ENCODE measurements at places on chromosomes 12 and 14.

GRCh38 chr12:95195122-95195521 lies 22.1 kb downstream of the FGD6 start:
- DNase-seq: peak; percentile 51

DNA sequence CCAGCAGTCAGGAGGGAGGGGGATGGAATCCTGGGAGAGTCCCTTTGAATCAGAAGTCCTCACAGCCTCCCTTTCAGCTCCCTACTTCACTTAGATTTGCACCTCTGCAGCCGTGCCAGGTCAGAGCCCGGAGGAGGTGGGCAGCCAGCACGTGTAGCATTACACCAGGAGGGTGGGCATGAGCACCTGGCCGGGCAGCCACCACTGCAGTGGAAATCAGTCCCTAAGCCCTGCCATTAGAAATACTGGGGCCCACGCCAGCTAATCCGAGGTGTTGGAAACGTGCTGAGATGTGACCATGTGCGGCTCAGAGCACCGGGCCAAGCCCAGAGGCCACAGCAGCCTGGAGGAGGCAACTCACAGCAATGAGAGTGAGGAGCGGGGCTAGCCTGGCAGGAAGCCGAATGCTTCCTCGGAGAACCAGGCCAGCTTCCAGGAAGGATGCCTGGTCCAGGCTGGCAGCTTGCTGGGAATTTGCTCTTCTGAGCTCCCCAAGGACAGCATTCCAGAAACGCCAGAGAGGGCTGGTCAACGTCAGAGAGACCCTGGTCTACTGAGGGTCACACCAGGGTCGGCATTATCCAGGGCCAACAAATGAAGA lies 9.4 kb upstream of the CACNA2D4 start:
- DNase-seq: no peak

- DNase-seq: no peak
These were observed 21.3 kb upstream of the BCAT1 start for GRCh38 chr12:24970177-24970576.

DNA sequence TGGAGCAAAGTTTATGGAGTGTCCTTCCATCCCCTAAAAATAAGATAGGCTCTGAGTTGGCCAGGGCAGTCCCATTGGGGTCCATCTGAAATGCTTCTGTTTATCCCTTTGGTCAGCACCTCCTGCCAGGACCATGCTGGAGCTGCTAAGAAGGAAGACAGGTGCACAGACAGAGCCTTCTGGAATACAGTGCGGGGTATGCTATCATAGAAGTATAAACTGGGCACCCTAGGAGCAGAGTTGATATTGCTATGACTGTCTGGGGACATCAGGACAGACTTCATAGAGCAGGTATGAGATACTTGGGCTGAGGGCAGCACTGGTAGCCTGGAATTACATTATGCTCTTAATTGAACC lies 170.4 kb upstream of the HIF1A start:
- DNase-seq: no peak

- DNase-seq: no peak
These were observed 11.2 kb upstream of the PNMA1 start for GRCh38 chr14:73725116-73726024.

DNA sequence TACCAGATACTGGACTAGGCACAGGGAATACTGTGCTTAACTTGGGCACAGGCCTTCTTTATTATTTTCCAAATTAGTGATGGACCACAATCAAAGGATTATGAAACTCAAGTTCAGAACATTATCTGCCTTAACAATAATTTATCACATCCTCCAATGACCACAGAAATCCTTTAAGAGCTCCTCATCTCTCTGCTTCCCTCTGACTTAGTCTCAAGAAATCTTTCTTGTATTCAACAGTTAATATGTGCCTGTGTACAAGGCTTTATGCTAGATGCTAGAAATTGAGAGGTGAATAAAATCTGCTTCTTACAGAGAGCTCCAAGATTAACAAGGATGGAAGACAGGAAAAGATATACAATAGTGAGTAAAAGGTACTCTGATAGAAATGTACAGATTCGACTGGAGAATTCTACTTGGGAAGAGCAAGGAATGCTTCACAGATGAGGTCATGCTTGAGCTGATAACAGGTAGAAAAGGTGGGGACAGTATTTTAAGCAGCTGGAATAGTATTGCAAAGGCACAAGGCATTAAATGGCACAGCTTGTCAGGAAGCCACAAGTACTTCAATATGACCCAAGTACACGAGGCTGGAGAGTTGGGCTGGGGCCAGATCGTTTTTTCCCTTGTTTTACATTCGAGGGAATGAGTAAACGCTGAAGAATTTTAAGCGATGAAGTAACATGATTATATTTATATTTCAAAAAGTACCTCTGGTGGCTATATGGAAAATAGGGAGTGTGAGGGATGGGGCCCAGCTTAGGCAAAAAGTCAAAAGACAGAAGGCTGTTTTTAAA lies 55.1 kb upstream of the ARID2 start:
- DNase-seq: peak; percentile 70

GRCh38 chr14:94393474-94393873 lies 5.1 kb upstream of the SERPINA1 start:
- DNase-seq: no peak

DNA sequence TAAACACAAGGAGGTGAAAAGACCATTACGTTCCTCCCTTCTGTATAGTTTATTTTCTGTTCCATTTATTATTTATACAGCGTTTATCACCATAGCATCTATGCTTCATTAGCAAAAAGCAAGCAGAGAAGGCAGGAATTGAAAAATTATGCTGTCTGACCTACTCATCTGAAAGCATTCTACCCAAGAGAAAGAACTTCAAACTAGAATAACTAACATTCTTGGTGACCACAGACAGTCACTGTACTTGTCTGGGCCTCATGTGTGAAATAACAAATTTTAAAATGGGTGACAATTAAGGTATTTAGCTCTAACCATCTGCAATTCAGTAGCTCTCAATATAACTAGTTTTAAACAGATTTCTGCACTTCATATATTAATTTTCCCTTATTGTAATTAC lies 29.3 kb upstream of the PDE3A start:
- DNase-seq: no peak

DNA sequence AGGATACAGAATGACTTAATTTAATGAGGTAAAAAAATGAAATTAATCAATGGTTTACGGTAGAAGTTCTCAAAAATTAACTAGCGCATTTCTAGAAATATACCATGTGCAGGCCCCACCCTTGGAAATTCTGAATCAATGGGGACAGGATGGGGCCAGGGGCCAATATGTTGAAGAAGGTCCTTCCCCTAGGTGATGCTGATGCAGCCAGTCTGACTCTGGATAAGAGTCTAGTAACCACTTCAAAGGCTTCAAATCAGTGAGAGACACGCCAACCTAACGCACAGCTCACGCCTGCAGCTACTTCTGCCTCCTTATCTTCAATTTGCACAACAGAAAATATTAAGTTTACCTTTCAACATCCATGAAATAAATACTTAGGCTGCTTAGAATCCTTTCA lies 14.9 kb downstream of the GIT2 start:
- no peak for DNase-seq

DNA sequence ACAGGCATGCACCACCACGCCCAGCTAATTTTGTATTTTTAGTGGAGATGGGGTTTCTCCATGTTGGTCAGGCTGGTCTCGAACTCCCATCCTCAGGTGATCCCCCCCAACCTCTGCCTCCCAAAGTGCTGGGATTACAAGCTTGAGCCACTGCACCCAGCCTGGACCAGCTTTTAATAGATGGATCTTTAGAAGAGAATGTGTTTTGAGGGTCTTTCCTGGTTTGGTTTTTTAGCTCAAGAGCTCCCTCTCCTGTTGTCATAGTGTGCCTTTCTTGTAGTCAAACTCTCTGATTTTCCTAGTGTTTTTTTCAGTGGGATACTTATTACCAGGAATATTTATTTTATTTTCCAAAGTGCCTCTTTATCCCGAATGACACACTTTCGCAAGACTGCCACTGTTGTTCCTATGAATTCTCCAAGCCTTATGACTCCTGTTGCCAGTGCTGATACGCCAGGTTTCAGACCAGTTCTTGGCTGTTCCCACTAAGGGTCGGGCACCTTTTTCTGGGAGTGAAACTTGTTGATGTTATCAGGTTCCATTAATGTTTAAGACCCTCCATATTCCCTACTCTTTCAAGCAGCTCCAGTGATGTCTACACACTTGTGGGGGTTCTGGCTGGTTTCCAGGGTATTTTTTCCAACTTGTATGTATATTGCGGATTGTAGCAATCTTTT lies 31.5 kb upstream of the LIMA1 start:
- DNase-seq: peak; percentile 32

DNA sequence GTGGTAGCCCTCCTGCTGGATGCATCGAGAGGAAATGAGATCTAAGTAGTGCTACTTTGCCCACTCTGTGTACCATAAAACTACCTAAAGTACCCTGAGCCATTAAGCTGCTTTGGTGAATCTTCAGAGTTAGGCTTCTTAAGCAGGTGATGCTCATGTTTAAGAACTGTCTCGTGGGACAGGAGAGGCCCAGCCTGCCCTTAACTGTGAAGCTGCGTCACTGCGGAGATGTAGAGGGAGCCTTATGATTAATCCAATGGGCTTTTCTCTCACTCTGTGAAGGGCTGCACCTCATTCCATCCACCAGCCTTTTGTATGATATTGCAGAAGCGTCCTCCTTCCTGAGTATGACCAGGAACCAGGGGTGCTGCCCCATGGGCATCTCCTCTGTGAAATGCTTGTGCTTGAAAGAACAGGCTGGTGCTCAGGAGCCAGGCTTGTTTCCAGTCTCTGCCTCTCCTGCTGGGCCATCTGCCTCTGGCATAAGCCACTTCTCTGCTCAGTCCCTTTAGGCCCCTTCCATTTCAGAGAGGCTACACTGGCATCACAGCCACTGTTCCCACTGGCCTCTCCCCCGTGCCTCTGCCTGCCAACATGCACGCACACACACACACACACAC lies 6.8 kb upstream of the CCDC177 start:
- DNase-seq: no peak

GRCh38 chr14:72169521-72169920 lies 237.3 kb downstream of the RGS6 start:
- no peak for DNase-seq

GRCh38 chr12:125434936-125435443 lies 369.8 kb downstream of the AACS start:
- no peak for DNase-seq

- DNase-seq: no peak
These were observed 93.0 kb downstream of the GTF2A1 start for GRCh38 chr14:81127785-81128184.

DNA sequence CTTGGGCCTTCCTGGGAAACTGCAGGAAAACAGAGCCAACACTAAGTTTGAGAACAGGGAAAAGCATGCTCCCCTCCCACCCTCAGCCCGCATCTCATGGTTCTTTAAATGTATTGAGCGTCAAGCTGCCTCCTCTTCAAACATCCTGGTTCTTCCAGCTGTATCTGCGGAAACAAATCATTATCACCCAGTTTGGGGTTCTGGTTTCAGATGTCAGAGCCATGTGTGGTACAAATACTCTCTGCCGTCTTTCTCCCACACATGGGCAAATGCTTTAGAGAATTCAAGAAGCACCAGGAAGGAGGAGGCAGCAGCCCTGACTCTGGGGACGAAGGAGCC lies 29.1 kb downstream of the JDP2 start:
- no peak for DNase-seq

DNA sequence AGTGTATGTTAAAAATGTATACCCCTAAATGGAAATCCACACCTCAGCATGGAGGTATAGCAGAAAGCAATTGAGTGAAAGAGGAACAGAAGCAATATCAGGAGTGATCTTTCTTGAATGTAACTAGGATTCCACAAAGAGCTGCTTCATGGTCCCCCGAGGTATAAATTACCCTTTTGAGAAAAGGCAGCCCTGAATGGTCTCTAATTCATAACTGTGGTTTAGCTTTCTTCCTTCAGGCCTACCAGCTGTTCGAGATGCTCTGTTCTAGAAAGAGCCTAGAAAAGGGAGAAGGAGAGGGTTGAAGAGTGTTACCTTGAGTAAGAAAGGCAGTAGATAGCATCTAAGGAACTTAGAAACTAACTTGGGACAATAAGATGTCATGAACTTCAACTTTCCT lies 42.9 kb upstream of the CSRNP2 start:
- no peak for DNase-seq

- DNase-seq: no peak
These were observed 65.2 kb downstream of the SLC25A47 start for GRCh38 chr14:100388103-100389054.

GRCh38 chr14:105448706-105449111 lies 25.9 kb upstream of the CRIP2 start:
- no peak for DNase-seq

- no peak for DNase-seq
These were observed 505 bp downstream of the BCL2L2 start for GRCh38 chr14:23307146-23307530.

GRCh38 chr14:99703381-99703780 lies 19.3 kb downstream of the CYP46A1 start:
- no peak for DNase-seq

DNA sequence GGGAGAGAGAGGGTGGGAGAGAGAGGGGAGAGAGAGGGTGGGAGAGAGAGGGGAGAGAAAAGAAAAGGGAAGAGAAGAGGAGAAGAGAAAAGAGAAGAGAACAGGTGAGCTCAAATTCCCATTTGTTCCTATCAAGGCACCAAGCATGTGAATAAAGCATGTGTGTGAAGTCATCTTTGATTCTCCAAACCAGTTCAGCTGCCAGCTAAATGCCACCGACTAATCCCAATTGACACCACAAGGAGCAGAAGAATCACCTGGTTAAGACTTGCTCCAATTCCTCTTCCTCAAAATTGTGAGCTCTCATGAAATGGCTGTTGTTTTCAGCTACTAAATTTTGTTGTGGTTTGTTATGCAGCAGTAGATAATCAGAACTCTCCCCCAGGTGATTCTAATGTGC lies 188.9 kb downstream of the TMX1 start:
- no peak for DNase-seq

DNA sequence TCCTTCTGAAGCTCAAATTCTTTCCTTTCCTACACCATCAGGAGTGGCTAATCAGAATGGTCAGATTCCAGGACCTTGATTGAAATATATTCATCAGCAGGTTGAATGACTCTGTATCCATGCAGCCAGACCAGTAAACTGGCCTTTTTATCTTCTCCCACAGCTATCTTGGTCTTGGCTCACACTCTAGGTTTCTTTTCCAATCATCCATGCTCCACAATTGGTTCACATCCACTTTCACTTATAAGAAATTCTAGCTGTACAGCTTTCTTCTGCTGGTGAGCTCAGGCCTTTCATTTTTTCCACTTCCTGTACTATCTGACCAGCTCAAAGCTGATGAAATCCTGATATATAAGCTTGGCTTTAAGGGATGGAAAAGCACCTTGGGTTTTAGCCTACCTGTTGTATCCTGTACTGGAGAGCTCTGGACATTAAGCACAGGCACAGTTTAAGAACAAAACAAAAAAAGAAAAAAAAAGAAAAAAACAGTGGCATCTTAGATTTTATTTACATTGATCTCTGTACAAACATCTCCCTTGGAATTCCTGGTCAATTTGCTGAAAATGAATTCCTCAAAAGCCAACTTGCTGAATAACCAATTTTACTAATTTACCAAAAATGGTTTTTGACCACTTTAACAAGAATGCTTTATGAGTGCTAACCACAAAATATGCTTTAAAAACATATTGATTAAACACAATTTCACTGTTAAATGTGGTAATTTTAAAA lies 91.6 kb upstream of the PAWR start:
- no peak for DNase-seq

- DNase-seq: no peak
These were observed 2.7 kb upstream of the WASHC3 start for GRCh38 chr12:102064476-102064875.
